ENCODE measurements at places on chromosomes 5 and 9.

GRCh38 chr5:130267926-130268325 is 363.7 kb downstream of the CHSY3 start:
- DNase-seq: no peak

GRCh38 chr9:88488166-88488565 is 46.8 kb upstream of the NXNL2 start:
- DNase-seq: no peak

GRCh38 chr5:168291964-168292785 is 730 bp downstream of the WWC1 start:
- no peak for DNase-seq

DNA sequence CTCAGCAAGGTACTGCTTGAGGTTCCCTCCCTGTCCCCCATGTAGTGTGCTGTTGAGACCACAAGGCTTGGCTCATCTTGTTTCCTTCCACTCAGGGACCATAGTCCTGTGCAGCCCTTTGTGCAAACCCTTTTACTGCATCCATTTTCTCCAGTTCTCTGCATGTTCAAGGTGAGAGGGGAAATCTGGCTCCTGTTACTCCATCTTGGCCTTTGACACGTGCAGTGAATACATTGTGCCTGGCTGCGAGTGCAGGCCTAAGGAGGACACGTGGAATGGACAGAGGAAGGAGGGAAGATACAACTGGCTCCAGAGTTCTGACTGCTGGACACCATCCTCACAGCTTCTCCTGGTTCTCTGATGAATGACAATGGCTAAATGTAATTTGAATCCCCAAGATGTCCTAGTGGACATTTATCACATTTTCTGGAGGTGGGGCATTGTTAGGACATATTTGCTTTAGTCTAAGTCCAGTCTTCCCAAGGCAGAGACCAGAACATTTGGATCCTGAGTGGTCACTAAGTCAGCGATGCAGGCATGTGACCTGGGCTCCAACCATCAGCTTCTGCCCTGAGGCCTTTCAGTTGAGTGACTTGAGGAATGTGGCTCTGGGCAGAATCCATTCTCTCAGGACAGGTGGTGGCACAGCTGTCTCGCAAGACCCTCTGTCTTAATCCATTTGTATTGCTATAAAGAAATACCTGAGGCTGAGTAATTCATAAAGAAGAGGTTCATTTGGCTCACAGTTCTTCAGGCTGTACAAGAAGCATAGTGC is 189.0 kb upstream of the DAP start:
- DNase-seq: no peak

- peak; percentile 85 for DNase-seq
These were observed 232.3 kb downstream of the GAS1 start for GRCh38 chr9:86714999-86715398.

DNA sequence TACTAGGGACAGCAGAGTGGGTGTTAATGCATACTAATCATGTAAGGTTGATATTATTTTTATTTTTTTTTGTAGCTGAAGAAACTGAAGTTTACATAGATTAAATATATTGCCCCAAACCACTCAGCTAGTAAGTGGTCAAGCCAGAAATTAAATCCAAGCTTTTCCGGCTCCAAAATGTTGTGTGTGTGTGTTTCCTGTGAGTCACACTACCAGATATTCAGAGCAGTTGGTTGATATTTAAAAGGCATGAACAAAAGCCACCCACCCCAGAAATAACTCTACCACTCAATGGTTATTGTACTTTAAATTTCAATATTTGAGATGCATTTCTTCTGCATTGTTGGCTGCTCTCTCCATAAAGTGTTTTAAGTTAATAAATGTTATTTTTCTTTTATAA is 29.5 kb downstream of the KCNN2 start:
- peak; percentile 49 for DNase-seq

DNA sequence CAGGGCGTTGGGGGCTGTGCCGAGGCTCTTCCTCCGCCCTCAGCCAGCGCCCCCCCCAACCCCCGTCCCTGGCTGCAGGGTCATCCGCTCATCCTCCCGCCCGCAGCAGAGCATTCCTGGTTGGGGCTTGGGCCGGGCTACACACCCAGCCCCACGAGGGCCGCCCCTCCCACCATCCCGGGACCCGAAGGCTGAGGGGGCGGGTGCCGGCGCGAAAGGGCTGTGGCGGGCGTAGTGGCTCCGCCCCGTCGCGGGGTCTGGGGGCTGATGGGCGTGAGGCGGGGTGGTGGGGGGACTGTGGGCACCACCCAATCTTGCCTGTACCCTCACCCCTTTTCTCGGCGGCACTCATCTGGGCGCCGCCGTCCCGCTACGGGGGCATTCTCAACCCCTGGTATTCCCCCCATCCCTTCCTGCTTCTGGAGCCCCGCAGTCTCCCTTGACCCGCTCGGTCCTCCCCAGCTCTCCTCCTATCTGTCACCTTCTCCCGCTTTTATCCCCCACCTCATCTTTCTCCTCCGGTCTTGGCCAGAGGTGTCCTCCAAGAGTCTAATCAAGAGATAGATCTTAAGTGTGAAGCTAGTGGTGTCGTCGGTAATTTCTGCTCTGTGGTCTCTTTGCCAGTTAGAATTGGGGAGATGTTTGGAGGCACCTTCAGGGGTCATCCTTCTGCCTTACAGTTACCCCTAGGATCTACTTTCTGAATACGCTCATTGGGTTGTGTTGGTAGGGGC is 1.6 kb downstream of the FER start:
- DNase-seq: peak; percentile 8

DNA sequence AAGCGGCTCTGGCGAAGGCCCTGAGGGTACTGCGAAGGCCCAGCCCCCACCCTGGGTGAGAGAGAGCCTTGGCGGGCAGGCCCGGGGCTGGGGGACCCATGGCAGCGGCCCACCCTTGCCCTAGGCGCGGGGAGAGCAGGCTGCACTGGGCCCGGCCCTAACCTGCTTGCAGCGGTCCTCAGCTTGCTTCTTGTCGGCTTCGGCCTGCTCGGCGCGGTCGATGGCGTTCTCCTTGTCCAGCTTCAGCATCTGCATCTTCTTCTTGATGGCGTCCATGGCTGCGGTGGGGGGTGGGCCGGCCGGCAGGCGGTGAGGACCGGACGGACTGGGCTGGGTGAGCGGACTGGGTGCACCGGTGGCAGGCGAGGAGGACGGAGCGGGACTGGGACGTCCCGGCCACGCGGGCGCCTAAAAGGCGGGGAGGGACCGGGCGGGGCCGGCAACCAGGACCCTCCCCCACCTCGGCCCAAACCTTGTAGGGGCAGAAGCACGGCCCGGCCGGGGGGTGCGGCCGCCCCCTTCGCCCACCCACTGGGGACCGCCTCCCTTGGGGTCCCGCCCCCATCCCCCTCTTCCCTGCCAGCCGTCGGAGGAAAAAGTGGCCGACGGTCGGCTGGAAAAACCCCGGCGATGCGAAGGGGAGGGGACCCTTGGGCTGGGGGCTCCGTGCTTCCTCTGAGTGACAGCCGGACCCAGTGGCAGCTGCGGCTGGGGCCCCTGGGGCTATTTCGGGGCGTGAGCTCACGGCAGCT is at the start of gene TPM2:
Gene TPM2, minus strand, starts transcription at position 384 of the 752 bp plus-strand sequence. Its CDS starts 108 bp downstream, at position 276.
- peak; percentile 95 for DNase-seq
